Left lung (tissue), 14 donors: ENCODE measurements at places on chromosomes 4 and X.

DNA sequence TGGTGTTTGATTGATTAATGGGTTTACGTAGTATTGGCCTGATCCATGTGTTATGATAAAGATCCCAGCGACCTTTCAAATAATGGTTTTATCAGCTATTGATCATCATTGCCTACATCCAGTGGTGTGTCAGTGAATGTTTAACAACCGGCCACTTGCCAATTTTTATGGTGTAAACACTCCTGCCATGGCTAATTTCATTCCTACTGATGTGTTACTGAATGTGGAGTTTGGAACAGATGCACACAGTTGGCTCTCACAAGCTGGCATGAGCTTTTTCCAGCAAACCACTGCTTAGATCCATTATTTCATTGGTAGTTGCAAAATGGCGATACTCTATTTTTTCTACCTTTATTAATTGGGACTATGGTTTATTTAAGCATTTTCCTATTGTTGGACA, 139.9 kb downstream of the REPS2 start:
- DNase-seq = no peak
- H3K27ac ChIP-seq = no peak overlapping the region
- H3K27me3 ChIP-seq = no peaks in the 10 kb centered on the region
- H3K4me1 ChIP-seq = no peaks in the 10 kb centered on the region

DNA sequence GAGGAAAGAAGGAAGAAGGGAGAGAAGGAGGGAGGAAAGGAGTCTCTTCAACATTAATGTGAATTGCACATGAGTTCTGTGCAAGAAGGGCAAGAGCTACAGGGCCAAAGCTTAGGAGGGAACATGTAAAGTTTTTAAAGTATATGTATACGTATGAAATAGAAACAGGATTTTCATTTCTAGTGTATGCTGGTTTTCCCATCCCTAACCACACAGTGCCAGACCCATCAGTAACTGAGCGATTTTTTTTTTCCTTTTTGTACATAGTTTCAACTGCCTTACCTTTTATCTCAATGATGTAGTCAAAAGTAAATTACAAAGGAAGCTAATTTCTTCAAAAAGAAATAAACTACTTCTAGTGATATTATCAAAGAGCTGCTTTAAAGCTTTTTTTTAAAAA, 157.6 kb downstream of the SH3KBP1 start:
- H3K27me3 ChIP-seq = no peaks in the 10 kb centered on the region
- no peak overlapping the region for H3K27ac ChIP-seq
- no peak for DNase-seq
- no peaks in the 10 kb centered on the region for H3K4me1 ChIP-seq

DNA sequence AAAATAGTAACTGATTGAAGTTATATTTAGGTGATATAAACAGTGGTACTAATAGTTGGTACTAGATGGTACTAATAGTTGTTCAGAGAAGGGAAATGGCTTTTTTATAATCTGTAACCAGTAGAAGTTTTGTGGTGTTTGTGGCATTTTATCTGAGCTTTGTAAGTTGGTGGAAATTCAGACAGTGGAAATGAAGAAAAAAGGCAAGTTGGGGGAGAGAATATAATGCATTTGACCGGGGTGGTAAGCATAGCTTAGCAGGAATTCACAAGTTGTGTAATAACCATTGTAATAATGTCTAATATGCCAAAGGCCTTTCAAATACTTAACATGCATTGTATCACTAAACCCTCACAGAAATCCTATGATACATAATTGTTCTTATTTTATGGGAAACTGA, 36.3 kb downstream of the DTHD1 start:
- H3K4me1 ChIP-seq = no peaks in the 10 kb centered on the region
- no peaks in the 10 kb centered on the region for H3K27me3 ChIP-seq
- H3K36me3 ChIP-seq = no peaks in the 10 kb centered on the region

DNA sequence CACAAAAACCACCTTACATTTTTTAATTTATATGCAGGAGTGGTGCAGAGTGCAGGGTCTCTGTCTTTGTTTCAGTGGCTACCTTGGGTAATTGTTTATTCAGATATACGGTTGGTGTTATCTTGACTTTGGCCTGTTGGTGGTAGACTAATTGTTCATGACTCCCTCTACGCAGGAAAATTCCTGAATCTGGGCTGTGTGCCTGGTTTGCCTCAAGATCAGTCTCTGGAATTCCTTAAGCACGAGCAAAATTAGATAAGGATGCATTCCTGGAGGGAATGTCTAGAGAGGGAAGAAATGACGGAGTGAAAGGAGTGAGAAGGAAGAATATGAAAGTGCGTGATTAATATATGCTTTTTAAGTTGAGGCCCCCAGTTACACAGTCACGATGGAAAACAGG, 576.9 kb upstream of the PCDH10 start:
- DNase-seq = no peak
- H3K4me1 ChIP-seq = no peaks in the 10 kb centered on the region
- no peaks in the 10 kb centered on the region for H3K36me3 ChIP-seq

DNA sequence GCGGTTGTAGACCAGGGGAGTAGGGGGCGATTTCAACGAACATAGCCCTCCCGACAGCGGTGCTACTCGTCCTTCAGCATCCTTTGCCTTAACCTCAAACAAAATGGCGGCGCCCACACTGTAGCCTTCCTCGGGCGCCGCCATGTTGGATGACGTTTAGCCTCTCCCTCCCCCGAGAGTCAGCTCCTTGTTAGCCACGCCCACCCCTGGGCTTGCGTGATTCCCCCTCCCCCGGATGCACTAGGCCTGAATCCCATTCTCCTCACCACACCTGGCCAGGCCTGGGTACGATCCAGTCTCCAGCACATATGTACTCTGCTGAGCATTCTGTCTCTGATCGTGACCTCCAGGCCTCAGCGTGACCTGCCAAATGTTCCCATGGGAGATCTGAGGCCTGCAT, 49.0 kb upstream of the ZNF157 start:
- H3K4me3 ChIP-seq = no peak overlapping the region
- H3K4me1 ChIP-seq = no peaks in the 10 kb centered on the region
- no peak for DNase-seq
- no peaks in the 10 kb centered on the region for H3K36me3 ChIP-seq

DNA sequence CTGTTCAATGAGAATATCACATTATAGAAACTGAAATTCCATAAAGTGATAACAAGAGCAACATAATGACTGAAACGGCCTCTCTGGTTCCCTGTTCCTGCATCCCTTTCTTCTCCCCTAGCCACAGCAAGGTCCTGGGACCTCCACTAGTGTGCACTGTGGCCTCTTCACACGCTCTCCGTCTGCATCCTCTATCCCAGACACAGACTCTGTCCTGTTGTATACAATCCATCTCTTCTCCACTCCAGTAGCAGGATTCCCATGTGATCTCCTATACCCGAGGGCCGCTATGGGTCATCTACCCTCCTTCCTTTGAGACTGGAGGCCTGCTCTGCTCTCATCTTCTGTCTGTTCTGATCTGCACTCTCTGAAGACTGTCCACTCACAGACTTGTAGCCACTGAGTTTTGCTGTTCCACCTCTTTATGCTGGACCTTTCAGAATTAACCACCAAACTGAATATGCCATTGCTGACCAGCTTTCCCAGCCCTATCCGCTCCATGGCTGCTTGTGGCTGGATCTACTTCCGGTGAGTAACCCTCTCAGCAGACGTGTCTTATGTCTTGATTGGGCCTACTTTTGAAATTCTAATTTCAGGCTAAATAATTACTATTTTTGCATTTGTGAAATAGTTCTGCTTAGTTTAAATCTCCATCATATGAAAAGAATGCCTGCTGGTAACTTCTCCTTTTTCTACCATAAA, 105.1 kb upstream of the NAP1L5 start:
- H3K4me3 ChIP-seq = no peak overlapping the region
- H3K27me3 ChIP-seq = no peaks in the 10 kb centered on the region
- H3K36me3 ChIP-seq = no peaks in the 10 kb centered on the region
- no peak for DNase-seq
- H3K4me1 ChIP-seq = no peaks in the 10 kb centered on the region
- H3K27ac ChIP-seq = no peak overlapping the region

GRCh38 chr4:123555233-123555806, 158.7 kb downstream of the SPRY1 start:
- no peaks in the 10 kb centered on the region for H3K36me3 ChIP-seq
- H3K4me3 ChIP-seq = no peak overlapping the region
- no peaks in the 10 kb centered on the region for H3K27me3 ChIP-seq
- DNase-seq = peak; percentile 86
- H3K4me1 ChIP-seq = peaks cover 25% of the 10 kb centered on the region

GRCh38 chr4:163603257-163603656, 108.8 kb downstream of the TMA16 start:
- no peak overlapping the region for H3K4me3 ChIP-seq
- H3K36me3 ChIP-seq = no peaks in the 10 kb centered on the region
- no peak overlapping the region for H3K27ac ChIP-seq
- H3K27me3 ChIP-seq = no peaks in the 10 kb centered on the region

DNA sequence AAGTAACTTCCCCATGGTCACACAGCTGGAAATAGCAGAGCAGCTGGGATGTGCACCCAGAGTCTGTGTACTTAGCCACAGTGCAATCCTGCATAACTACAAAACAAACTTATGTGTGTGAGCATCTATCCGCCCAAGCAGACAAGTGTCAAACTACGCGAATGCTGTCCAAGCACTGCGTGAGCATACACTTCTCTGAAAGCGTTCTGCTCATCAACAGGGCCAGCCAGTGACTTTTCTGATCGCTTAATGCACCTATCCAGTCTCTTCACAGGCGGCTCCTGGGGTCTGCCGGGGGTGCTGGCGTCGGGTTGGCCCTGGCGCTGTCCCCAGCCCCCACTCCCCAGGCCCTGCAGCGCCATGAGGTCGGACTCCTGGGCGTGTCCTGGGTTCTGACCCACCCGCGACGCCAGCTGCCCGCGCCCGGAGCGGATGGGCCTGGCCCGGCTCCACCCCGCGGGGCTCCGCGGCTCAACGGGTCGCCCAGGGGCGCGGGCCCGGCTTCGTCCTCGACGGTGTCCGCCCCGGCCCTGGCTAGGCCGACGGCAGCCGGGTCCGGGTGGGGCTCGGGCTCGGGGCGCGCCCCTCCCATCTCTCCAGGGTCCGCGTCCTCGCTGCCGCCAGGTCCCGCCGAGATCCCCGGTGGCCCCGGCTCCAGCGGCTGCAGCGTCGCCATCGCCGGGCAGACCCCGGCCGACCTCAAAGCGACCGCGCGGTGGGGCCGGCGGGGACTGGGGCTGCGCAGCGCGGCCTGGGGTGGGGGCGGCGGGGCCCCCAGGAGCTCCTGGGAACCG, 1.3 kb upstream of the ZNF141 start:
- H3K4me3 ChIP-seq = peak overlapping the region; percentile 92
- H3K4me1 ChIP-seq = peaks cover 22% of the 10 kb centered on the region
- peak; percentile 30 for DNase-seq
- H3K27ac ChIP-seq = peak overlapping the region; percentile 86
- H3K36me3 ChIP-seq = no peaks in the 10 kb centered on the region

GRCh38 chr4:75056277-75056676, 123.4 kb downstream of the PARM1 start:
- no peaks in the 10 kb centered on the region for H3K4me1 ChIP-seq
- no peaks in the 10 kb centered on the region for H3K36me3 ChIP-seq
- no peak overlapping the region for H3K27ac ChIP-seq
- no peak for DNase-seq
- H3K4me3 ChIP-seq = no peak overlapping the region

DNA sequence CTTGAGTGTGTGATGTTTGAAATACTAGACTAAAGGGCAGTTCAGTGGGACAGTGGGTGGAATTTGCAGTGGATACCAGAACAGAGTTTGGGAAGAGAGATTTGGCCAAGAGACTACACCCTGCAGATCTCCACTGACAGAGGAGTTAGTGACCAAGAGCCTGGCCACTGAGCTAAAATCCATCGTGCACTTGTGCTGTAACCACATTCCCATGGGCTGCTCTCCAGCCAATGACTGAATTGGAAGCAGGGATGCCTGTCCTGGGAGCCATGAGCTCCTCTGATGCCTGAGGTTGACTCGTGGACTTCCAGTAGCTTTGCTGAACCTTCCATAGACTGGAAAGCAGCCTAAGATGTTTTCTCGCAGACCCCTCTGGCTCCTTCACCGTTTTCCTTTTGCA, 296.1 kb downstream of the TRIML1 start:
- no peaks in the 10 kb centered on the region for H3K36me3 ChIP-seq
- no peak overlapping the region for H3K4me3 ChIP-seq
- H3K27me3 ChIP-seq = no peaks in the 10 kb centered on the region
- H3K4me1 ChIP-seq = no peaks in the 10 kb centered on the region

DNA sequence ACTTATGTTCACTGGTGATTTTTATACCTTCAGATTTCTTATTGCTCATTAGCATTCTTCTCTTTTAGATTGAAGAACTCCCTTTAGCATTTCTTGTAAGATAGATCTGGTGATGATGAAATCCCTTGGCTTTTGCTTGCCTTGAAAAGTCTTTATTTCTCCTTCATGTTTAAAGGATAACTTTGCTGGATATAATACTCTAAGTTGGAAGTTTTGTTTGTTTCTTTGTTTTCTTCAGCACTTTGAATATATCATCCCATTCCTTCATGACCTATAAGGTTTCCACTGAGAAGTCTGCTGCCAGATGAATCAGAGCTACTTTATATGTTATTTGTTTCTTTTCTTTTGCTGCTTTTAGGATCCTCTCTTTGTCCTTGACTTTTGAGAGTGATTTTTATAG, 18.5 kb downstream of the CC2D2A start:
- H3K36me3 ChIP-seq = no peaks in the 10 kb centered on the region
- no peak for DNase-seq
- H3K4me1 ChIP-seq = no peaks in the 10 kb centered on the region

- H3K4me3 ChIP-seq = no peak overlapping the region
- no peak for DNase-seq
- peaks cover 16% of the 10 kb centered on the region for H3K4me1 ChIP-seq
- no peak overlapping the region for H3K27ac ChIP-seq
Observed at GRCh38 chr4:25818371-25818871, 44.4 kb downstream of the SEL1L3 start.

- no peaks in the 10 kb centered on the region for H3K27me3 ChIP-seq
- no peaks in the 10 kb centered on the region for H3K36me3 ChIP-seq
- DNase-seq = no peak
- no peak overlapping the region for H3K27ac ChIP-seq
- no peak overlapping the region for H3K4me3 ChIP-seq
Observed at GRCh38 chr4:7464259-7464655, 29.5 kb upstream of the PSAPL1 start.

DNA sequence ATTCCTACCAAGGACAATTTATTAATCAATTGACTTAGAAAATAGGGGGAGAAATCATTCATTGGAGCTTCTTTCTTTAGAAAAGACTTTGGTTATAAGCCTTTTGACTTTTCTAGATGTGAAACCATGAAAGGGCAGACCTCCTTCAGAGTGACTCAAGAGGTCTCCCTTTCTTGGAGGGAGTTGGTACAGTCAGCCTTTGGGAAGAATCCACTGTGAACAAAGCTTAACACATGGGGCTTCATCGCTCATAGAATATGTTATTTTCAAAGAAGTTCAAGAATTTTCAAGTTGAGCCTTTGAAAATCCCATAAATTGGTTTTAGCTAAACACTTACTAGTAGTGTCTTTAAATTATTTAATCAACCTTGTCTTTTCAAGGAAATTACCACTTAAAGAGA, 28.0 kb downstream of the RIPPLY1 start:
- no peaks in the 10 kb centered on the region for H3K36me3 ChIP-seq
- no peaks in the 10 kb centered on the region for H3K27me3 ChIP-seq
- no peak overlapping the region for H3K27ac ChIP-seq
- no peak overlapping the region for H3K4me3 ChIP-seq
- DNase-seq = no peak
